ENCODE measurements at places on chromosomes 5 and 9.
A peak's percentile ranks its signal among the peaks of the same experiment; 100 is the strongest.

GRCh38 chr5:171627936-171628632 is 157.5 kb upstream of the SMIM23 start:
- no peak for DNase-seq

GRCh38 chr9:75455444-75455921 is 367.2 kb downstream of the OSTF1 start:
- no peak for DNase-seq

DNA sequence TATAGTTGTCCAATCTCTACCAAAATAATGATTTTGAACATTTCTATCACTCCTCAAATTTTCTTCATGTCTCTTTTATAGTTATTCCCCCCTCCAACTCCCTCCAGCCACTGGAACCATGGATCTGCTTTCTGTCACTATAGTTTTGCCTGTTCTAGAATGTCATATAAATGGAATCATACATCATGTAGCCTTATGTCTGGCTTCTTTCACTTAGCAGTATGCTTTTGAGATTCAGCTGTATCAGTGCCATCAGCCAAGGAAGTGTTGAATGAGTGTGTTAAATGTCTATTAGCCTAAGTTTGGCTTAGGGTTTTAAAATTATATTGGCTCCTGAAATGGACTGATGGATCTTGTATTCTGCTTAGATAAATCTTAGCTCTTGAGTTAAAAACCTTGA is 36.0 kb downstream of the UBE2D2 start:
- no peak for DNase-seq

DNA sequence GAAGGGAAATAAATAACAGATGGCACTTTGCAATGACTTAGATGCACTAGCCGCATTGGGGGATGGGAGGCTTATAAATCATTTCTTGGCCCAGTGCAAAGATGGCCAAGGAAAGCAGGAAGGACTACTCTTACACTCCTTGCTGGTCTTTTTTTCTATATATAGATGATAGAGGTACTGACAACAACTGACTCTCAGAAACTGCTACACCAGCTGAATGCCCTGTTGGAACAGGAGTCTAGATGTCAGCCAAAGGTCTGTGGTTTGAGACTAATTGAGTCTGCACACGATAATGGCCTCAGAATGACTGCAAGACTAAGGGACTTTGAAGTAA is 1.7 kb downstream of the CCNG1 start:
- no peak for DNase-seq

GRCh38 chr9:108756746-108757490 is 98.9 kb downstream of the ACTL7B start:
- DNase-seq = no peak

DNA sequence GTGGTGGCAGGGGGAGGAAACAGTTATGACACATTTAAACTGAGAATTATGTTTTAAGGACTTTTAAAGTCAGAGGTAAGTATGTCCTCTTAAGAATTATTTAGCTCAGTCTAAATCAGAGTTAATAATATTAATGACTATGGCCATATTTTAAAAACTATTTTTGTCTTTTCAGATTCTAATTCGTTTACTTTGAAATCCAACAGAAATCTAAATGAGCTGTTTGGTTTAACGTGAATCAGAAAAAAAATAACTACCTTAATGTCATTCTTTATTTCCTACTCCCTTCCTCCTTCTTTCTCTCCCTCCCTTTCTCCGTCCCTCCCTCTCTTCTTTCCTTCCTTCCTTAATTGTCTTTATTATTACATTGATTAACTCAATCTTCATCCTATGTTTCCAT is 14.7 kb downstream of the C1QTNF3 start:
- DNase-seq = no peak

- DNase-seq = no peak
Measured at GRCh38 chr5:161545344-161546094, 1.0 kb downstream of the GABRB2 start.

- DNase-seq = no peak
Measured at GRCh38 chr9:94785215-94786169, 59.0 kb downstream of the AOPEP start.

DNA sequence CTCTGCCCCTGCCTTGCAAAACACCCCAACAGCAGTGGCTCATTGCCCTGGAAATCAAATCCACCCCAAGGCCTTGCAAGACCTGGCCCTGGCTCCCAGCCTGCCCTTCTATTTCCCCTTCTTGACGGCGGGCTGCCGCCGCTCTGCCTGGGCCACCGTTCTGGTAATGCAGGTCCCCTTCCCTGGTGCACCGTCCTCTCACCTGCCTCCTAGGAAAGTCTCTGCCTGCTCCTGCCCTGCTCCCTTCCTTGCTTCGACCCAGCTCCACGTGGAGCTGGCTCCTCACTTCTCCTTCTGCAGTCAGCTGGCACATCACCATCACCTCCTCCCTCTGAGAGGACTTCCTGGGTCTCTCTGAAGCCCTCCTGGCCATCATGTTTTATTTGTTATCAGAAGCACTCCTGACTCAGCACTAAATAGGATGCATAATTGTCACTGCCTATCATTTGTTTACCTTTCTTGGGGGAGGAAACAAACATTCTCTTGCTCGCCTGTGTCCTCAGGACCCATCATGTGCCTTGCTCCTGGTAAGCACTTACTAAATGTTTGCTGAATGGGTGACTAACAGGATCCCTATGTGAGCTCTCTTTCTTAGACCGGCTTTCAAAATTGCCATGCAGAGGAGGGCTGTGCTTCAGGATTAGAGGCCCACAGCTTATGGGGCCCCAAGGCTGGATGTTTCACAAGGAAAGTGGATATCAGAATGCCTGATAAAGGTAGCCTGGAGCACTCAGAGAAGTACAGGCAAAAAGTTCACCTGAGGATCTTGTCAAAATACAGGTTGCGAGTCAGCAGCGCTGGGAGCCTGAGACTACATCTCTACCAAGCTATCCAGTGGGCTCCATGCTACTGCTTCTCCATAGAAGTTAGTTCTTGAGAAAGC is 19.6 kb upstream of the C5orf47 start:
- DNase-seq = no peak

- no peak for DNase-seq
Measured at GRCh38 chr5:169121630-169122420, 179.1 kb downstream of the SLIT3 start.

DNA sequence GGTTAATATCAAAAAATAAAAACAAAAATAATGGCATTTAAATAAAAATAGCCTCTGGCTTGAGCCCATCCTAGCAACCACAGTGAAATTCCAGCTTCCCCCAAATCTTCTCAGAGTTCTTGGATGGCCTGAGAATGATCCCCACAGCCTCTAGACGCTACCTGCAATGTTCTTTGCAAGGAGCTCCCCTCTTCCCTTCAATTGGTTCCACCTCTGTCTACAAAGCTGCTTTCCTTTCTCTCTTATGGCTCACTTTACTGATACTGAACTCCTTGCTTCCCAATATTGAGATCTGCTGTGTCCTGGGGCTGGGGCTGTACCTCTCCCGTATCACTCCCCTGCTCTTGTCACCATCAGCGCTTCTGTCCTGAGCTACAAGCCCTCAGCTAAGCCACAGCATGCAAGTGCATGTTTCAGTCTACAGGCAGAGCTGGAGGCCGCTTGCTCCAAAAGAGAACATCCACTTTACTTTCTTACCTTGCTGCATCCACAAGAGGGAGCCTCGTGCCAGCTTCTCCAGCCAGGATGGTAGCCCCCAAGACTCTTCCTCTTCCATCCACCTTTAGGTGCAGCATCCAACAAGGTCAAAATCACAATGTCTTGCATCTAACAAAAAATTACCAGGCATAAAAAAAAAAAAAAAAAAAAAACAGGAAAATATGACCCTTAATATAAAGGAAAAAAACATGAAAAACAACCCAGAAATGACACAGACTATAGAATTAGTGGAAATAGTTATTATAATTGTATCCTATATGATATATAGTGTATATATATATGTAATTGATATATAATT is 57.4 kb upstream of the PRSS3 start:
- peak; percentile 2 for DNase-seq

DNA sequence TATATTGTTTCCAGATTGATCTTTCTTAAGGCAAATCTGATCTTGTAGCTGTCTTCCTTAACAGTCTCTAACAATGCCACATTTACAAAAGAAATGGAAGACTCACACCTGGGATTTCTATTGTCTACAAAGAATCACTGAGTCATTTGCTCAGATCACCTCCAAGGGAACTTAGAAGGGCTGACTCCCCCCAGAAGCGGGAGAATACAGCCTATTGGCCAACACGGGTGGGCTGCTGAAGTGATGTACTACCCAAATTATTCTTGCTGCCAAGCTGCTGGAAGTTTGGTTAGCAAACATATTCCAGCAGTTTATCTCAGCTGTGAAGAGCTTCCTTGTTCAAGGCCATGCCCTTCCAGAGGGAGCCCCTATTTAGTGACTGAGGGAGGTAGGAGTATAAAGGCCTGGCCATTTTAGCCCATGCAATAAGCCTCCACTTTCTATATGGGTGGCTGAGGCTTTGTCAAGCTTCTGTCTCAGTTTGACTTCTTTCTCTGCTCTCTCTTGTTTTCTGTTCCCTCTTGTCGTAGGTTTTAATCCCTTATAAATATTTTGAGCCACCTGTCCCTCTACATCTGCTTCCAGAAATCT is 379.4 kb downstream of the PRR16 start:
- no peak for DNase-seq

DNA sequence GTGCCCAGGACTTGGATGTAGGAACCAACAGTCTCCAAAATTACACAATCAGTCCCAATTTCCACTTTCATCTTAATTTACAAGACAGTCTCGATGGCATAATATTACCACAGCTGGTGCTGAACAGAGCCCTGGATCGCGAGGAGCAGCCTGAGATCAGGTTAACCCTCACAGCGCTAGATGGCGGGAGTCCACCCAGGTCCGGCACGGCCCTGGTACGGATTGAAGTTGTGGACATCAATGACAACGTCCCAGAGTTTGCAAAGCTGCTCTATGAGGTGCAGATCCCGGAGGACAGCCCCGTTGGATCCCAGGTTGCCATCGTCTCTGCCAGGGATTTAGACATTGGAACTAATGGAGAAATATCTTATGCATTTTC is 837 bp downstream of the PCDHB2 start:
- DNase-seq = no peak

DNA sequence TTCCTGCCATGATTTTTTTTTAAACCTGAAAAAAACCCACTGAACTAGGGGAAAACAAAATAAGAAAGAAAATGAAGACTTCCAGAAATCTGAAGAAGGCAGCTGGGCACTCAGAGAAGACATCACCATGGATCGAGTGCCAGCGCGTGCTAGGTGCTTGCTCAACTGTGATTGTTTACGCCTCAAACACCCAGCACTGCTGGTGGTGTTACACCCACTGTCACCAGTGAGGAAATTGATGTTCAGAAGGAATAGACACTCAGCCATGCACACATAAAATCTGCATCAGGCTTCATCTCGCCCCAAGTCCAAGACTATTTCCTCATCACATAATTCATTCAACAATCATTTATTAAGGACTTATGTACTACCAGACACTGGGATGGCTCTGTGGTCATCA is 82.1 kb downstream of the HRH2 start:
- DNase-seq = no peak

GRCh38 chr9:512555-513272 is 298.0 kb downstream of the DOCK8 start:
- DNase-seq = no peak
